ENCODE measurements at places on chromosomes 11 and 22. TPM values are rescaled to one million over a fixed set of nuclear protein-coding genes. Genes with fewer than 3 reads are reported as not detected.

GRCh38 chr11:121561240-121561639 is 108.5 kb upstream of the SORL1-AS1 start:
- no peak for DNase-seq

GRCh38 chr22:49411236-49411635 is 416.4 kb downstream of the BRD1 start:
- no peak for DNase-seq

POU2F3 gene
- 0.46 TPM for polyA plus RNA-seq

SDF2L1 gene
- 6.5 TPM for polyA plus RNA-seq

DNA sequence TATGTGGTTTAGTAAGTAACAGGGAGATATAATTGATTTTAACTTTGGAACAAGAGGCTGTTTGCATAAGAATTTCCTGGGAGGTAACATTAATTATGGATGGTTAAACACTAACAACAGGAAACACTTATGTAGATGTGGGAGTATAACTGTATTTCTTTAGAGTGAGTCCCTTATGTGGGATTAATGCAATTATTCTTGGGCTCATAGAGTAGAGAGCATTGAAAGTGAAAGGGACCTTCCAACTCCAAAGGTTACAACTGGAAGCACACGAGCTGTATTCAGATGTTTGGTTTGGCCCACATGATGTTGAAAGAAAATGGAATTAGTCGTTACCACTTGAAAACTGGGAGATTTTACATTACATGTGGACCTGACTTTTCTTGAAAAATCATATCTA is 53.5 kb downstream of the BBOX1 start:
- no peak for DNase-seq

DNA sequence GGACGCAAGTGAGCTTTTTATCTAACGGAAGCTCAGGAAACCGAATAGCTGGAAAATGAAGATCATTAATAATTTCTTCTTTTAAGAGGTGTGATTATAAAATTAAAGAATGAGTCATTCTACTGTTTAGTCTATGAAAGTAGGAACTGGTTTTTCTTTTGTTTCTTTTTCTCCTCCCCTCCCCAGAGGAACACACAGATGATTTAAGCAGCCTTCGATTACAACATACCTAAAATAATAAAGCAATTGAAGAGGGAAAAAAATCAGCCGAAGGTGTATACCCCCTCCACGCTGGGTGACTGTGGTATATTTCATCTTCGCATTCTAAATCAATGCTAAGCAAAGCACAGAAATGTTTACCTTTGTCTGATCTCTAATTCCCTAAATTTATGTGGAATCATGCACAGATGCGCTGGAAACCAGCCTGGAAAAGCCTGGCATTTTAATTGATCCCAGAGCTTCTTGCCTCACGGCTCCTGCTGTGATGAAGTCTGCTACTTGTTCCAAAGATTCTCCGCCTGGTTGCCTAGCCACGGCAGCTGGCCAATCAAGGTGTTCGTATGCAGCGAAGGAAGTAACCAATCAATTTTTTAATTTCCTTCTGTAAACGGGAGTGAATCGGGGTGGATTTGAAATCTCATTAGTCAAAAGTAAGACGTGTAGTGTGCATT is 133.9 kb downstream of the FANCF start:
- peak; percentile 56 for DNase-seq

- DNase-seq, result no peak
These were observed 3.9 kb upstream of the BIRC3 start for GRCh38 chr11:102313238-102313940.

DNA sequence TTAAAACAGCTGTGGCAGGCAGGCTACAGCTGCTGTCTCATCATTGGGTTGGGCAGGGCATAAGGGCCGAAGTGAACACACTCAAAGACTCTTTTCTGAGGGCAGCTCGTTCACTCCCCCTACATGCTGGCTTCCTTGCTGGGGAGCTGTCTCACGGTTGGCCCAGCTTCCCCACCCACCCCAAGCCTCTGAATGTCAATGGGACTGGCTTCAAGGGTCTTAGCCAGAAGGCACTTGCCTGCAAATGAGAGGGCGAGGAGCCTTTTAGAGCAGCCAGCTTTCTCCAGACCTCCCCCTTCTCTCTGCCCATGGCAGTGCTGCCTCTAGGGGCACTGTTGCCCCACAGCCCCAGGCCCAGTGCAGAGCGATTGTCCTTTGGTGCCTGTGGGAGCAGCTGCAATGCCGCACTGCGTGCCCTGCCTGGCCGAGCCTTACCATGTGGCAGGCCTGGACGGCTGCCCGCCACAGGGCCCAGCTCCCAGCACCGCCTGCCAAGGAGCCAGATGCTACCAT is 94.7 kb upstream of the RASSF10 start:
- DNase-seq, result peak; percentile 65

- DNase-seq, result no peak
These were observed 176.5 kb upstream of the TTC12 start for GRCh38 chr11:113137713-113138529.
